ENCODE measurements at places on chromosomes 12 and 14. TPM values are rescaled to one million over a fixed set of nuclear protein-coding genes. Genes with fewer than 3 reads are reported as not detected.

The LUM gene
- total RNA-seq = 46.1 TPM

The OLR1 gene
- 3.2 TPM for total RNA-seq

The COPZ1 gene
- total RNA-seq = 262 TPM

The PACS2 gene
- 15.6 TPM for total RNA-seq

The SRRM4 gene
- total RNA-seq = not detected

The SOAT2 gene
- total RNA-seq = 0.18 TPM

The DPPA3 gene
- not detected for total RNA-seq

The SLC5A8 gene
- not detected for total RNA-seq

The ARMH4 gene
- 4.4 TPM for total RNA-seq

All from IMR-90 (cell line).